HepG2 (cell line): ENCODE measurements at places on chromosomes 4 and X. TPM values are rescaled to one million over a fixed set of nuclear protein-coding genes. Genes with fewer than 3 reads are reported as not detected.

- H3K36me3 ChIP-seq = no peaks in the 10 kb centered on the region
- DNase-seq = no peak
- no peaks in the 10 kb centered on the region; the same call in 1 of the 2 replicates for H3K27me3 ChIP-seq
- H3K4me1 ChIP-seq = no peaks in the 10 kb centered on the region
- H3K4me3 ChIP-seq = no peak overlapping the region
Measured at GRCh38 chrX:68919707-68920106, 90.9 kb downstream of the EFNB1 start.

- no peak overlapping the region for H3K4me3 ChIP-seq
- no peak for DNase-seq
- H3K27me3 ChIP-seq = no peaks in the 10 kb centered on the region
- H3K27ac ChIP-seq = no peak overlapping the region
- peaks cover 15% of the 10 kb centered on the region; the same call in 1 of the 2 replicates for H3K4me1 ChIP-seq
Measured at GRCh38 chr4:99722006-99722405, 64.4 kb upstream of the C4orf54 start.

DNA sequence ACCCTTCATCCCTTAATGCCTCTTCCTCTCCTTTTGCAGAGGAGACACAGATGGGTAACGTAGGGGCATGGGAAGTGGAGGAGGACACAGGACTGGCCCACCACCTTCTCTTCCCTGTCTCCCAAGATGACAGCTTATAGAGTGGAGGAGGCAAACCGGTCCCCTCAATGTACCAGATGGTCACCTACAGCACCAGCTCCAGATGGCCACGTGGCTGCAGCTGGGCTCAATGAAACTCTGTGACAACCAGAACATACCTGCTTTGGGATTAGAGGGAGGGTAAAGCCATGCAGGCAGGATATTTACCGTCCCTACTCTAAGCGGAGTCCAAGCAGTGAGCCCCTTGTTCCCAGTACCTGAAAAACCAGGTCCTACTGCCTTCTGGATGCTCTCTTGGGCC is 7.5 kb upstream of the KLHL15 start:
- no peak overlapping the region for H3K4me3 ChIP-seq
- no peaks in the 10 kb centered on the region for H3K36me3 ChIP-seq
- no peaks in the 10 kb centered on the region for H3K27me3 ChIP-seq
- no peaks in the 10 kb centered on the region; the same call in 1 of the 2 replicates for H3K4me1 ChIP-seq

GRCh38 chrX:19225909-19226308 is 103.6 kb upstream of the ADGRG2 start:
- no peaks in the 10 kb centered on the region for H3K36me3 ChIP-seq
- H3K27ac ChIP-seq = no peak overlapping the region
- H3K4me1 ChIP-seq = no peaks in the 10 kb centered on the region
- DNase-seq = no peak

DNA sequence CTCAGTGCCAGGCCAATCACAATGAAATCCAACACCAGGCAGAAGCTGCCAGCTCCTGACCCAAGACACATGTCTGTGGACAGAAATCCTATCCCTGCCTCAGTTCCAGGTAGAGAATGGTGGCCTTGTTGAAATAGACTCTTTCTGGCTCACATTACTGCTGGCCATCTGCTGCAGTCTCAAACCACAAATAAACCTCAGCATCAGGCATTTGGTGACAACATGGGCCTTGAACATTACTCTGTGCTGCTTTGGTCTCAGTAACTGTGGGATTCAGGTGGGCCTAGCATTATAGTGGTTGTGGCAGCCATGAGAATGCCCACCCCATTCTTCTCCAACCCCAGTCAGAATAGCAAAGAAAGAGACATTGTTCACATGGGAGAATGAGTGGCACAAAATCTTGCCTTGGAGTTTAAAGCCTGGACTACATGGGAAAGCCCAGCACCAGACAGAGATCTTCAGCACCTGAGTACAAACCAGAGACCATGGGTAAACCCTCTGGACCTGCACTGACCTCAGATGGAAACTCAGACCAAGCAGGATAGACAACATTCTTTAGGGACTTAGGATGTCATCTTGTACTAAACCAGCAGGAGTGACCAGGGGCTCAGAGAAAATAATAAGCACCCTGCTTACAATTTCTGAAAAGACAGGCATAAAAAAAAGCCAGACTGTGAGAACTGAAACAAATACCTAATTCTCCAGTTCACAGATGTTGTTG is 50.4 kb upstream of the TRAM1L1 start:
- H3K27me3 ChIP-seq = no peaks in the 10 kb centered on the region
- no peak overlapping the region for H3K27ac ChIP-seq
- no peaks in the 10 kb centered on the region for H3K4me1 ChIP-seq
- no peak for DNase-seq

TMPRSS11E gene
- not detected in 2 replicates for total RNA-seq

CITED1 gene
- total RNA-seq = not detected in 2 replicates
